CD4-positive, alpha-beta T cell (primary cell): ENCODE measurements at places on chromosomes 2 and 18.

GRCh38 chr2:113126845-113127645, at the start of gene IL1RN:
Gene IL1RN (plus strand): TSS chr2:113127598. CDS start chr2:113127625, 27 bp downstream.
- DNase-seq: no peak

GRCh38 chr2:66494708-66495107, 59.8 kb downstream of the MEIS1 start:
- DNase-seq: no peak

GRCh38 chr18:55269622-55270021, 310.4 kb upstream of the CCDC68 start:
- no peak for DNase-seq

GRCh38 chr2:35538796-35539195, 816.8 kb upstream of the CRIM1 start:
- DNase-seq: no peak

- DNase-seq: no peak
Observed at GRCh38 chr2:11827547-11827946, 81.1 kb downstream of the LPIN1 start.

- no peak for DNase-seq
Observed at GRCh38 chr18:75742516-75742915, 315.0 kb upstream of the SMIM21 start.

GRCh38 chr18:33062834-33063364, 290.1 kb upstream of the KLHL14 start:
- DNase-seq: no peak

- DNase-seq: no peak
Observed at GRCh38 chr2:60706021-60706420, 50.0 kb upstream of the PAPOLG start.

DNA sequence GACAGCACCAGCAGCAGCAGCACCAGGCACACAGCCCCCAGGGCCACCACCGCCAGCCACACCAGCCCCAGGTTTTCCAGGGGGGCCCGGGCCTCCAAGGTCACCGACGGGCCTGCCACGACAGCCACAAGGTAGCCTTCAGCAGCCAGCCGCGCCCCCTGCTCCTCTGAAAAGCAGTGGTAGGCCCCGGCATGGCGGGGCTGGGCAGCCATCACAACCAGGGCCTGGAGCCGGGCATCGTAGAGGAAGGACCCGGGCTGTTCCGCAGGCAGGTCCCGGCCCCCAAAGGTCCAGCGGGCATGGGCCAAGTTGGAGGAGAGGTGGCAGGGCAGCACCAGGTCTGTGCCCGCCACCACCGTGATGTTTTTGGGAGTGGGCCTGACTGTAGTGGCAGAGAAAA, 3.3 kb upstream of the ANKRD39 start:
- no peak for DNase-seq

DNA sequence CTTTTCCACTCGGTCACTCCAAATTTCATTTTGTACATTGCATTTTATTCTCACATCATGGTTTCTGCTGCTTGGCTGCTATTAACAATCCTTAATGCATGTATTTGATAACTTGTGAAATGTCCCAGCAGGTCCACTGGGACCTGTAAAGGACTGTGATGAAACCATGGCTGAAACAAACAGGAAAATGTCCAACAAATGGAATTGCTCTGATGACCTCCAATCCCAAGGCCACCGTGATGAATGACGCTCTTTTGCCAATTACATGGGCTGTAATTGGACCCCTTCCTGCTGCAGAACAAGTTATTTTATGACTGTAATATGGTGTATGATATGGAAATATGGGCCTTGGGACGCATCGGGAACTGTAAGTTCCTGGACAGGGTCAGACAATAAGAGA, 224.2 kb upstream of the CXCR4 start:
- no peak for DNase-seq

DNA sequence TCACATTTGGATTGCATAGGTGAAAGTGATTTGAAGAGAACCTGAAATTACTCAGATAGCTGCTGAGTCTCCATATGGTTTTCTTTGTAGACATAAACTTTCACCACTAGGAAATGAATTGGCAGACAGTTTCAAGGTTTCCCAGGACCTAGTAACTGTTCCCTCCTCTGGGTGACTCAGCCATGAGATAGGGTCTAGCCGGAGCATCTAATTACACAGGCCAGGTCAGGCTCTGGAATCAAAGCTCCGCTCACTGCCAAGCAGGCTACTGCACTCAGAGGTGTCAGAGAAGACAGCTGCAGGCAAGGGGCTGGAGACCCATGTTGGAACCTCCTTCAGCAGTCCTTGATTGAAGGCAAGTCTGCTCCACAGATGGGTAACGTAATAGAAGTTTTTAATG, 429.2 kb downstream of the TNS1 start:
- no peak for DNase-seq

DNA sequence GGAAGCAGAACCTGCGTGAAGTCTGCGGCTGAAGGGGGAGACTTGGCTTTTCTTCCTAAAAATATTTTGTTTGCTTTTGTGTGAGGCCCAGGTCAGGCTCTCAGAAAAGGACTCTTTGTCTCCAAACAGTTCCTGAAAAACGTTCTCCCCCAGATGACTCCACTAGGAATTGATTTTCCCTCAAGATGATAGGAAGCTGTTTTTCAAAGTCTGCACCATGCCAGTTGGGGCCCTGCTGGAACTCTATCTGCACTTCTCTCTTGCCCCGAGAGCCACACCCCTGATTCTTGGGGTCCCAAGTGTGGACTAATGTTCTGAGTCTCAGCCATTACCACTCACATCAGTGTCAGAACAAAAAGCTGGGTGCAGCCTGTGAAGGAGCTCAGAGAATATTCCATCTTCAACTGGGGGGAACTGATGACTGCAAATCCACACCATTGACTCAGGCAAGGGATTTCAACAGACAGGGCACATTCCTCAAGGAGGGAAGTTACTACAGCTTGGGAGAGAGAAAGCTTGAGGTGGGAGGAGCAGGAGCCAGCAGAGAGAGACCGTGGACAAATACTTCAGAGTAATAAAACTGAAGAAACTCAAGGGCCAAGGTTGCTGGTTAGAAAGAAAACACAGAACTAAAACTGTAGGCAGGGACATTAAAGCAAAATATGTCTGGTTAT, 768.3 kb downstream of the RNF144A start:
- DNase-seq: no peak

DNA sequence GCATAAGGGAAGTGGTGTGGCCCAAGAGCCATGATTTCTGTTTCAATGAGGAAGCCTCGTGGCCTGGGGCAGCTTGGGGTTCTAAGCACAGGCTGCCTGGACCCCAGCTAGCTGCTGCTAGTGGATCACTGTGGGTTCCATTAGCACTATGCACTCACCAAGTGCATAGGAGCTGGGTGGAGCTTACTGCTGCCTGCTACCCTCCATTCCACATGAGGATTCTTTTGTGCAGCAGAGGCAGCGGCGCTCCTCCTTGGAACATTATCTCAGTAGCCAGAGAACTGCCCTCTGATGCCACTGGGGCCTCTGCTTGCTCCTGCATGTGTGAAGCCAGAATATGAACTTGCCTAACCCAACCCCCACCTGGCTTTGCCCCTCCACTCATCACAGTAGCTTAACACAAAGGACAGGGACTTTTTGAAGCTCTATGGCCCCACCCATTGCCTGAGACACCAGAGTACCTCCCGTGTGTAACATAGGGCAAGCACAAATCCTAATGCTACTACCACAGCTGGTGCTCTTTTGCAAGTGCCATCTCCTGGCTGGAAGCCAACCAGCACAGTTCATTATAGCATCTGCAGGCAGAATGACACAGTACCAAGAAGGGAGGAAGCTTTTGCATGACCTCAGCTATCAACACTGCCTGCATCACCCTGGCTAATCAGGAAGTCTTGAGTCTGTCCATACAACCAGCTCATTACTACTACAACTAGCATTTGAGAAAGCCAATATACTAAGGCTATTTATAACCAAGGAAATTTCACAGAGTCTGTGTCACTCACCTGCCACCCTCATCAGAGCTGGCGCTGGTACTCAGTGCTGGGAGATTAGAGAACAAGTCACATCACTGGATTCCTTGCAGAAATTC, 297.0 kb upstream of the GULP1 start:
- no peak for DNase-seq

DNA sequence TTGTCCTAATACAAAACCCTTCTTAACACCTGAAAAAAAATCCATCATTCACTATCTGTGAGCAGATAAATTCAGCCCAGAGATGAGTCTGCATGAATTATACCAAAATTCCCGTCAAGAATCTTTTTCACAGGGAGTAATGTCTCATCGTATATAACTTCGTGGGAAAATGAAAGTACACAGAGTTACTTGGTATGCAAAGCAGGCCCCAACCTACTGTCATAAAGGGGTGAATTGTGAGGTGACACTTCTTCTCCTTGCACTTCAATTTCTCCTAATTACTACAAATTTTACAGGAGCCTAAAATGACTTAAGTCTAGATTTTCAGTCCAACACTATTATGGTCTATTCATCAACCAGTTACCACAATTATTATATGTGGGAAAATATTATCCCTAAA, 84.6 kb upstream of the CDH20 start:
- DNase-seq: no peak

DNA sequence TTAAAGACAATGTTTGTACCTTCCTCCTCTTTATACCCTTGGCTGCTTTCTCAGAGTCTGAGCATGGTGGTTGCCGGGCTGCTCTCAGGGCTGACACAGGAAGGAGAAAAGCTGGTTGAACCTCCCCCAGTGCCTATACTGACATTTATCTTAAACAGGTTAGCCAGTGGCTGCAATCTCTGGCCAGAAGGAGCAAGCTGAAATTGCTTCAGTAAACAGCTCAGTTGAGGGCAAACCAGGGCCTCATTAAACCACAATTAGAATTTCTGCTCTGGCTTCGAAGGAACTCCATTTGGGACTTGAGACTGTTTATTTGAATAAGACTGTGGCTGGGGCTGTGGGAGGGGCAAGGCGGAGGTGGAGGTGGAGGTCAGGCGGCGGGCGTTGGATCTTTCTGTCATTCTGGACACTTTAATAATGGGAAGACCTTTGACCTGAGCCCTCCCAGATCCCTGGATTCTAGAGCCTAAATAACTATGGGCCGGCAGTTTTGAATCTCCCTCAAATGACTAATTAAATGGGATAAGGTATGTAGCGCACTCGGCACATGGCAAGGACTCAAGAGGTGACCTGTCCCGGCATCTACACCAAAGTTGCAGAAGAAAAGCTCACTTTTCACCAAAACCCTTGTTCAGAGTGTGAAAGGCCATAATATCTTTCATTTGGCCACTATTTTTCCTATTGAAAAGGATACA, 120.6 kb upstream of the MYCN start:
- DNase-seq: no peak

DNA sequence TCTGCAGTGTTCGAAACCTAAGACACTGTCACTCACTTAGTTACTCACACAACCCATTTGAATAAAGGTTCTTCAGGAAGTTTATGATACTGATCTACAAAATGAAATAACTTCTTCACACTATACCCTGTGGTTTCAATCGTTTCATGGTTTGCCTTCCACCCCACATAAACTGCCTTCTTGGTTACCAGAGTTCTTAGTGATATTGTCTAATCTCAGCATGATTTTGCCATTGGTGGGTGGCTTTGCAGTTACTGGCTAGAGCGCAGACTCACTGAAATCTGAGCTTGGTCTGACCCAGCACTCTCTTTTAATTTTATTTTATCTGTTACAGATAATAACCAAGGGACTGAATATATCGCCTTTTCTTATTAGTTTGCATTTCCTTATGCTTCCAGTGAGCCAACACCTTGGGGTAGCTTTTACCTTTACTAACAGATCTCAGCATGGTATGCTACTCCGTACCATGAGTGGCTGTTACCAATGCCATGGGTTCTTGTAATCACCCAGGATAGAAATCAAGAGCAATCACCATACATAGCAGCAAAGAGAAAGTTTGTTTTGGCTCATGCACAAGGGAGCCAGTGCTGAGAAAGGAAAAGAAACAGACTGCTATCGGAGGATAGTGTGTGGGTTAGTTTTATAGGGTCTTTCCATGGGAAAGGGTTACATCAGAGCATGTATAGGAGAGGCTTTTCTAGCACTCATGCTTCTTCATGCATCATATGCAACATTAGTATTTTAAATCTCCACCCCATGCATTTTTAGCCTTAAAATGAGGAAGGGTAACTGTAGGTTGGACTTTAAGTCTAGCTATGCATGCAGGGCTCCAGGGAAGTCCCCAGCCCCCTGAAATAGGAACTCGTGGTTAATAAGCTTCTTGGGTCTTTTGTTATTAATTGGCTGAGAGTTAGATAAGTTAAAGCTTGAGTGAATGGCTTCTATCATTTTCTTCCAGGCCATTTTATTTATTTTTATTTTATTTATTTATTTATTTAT, 33.3 kb downstream of the ANXA4 start:
- DNase-seq: peak; percentile 55

GRCh38 chr2:239296020-239296932, 104.5 kb downstream of the HDAC4 start:
- no peak for DNase-seq

GRCh38 chr2:96867756-96868554, 1.9 kb downstream of the SEMA4C start:
- no peak for DNase-seq

DNA sequence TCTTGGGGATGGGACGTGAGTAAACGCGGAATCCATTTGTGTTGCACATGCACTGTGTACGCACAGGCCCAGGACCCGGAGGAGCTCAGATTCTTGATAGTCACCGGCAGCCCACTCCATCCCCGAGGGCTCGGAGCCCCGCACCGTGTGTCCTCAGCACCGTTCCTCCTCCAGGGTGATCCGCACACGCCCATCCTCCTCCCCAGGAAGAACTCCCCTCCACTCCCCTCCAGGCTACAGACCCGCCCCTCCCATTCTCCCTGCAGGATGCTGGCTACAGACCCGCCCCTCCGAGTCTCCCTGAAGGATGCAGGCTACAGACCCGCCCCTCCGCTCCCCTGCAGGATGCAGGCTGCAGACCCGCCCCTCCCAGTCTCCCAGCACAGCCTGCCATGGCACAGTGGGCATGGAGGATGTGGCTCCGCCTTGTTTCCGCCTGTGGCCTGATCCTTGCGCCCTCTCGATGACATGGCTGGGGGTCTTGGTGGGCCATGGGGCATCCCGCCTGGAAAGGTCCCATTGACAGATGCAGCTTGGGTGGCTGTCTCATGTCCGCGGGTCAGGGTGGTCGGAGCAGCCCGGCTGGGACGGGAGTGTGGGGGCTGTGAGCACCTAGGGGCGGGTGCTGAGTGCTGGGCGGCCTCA, 14.1 kb downstream of the CTDP1 start:
- no peak for DNase-seq

GRCh38 chr2:203550266-203550665, 15.2 kb upstream of the RAPH1 start:
- DNase-seq: no peak

DNA sequence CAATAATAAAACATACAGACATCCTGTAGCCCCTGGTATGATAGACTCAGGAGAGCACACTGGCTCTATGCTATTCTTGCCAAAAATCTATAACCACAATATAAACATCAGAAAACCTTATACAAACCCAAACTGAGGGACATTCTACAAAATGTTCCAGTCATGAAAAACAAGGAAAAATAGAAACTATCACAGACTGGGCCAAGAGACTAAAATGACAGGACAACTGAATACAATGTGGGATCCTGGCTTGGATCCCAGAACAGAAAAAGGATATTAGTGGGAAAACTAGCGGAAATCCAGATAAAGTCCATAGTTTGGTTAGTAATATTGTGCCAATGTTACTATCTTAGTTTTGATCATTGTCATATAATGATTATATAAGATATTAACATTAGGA, 29.6 kb upstream of the EPAS1 start:
- DNase-seq: no peak
